ENCODE measurements at places on chromosomes 7 and 10. TPM values are rescaled to one million over a fixed set of nuclear protein-coding genes. Genes with fewer than 3 reads are reported as not detected.

SLC26A3 gene
- not detected for total RNA-seq

WEE2 gene
- not detected for total RNA-seq

URGCP gene
- total RNA-seq, result 24.5 TPM

C10orf90 gene
- total RNA-seq, result 22.0 TPM

TYSND1 gene
- total RNA-seq, result 17.3 TPM

SYT15 gene
- 0.08 TPM for total RNA-seq

CYP2C18 gene
- 0.23 TPM for total RNA-seq

MMP21 gene
- total RNA-seq, result not detected

PNLIPRP2 gene
- total RNA-seq, result not detected

NKX2-3 gene
- not detected for total RNA-seq

NME8 gene
- total RNA-seq, result not detected

PDK4 gene
- total RNA-seq, result 6.8 TPM

SPOCK2 gene
- total RNA-seq, result 0.75 TPM
